Cerebellar nuclear complex (tissue), 1 donor: ENCODE measurements at places on chromosomes 7 and 10.

DNA sequence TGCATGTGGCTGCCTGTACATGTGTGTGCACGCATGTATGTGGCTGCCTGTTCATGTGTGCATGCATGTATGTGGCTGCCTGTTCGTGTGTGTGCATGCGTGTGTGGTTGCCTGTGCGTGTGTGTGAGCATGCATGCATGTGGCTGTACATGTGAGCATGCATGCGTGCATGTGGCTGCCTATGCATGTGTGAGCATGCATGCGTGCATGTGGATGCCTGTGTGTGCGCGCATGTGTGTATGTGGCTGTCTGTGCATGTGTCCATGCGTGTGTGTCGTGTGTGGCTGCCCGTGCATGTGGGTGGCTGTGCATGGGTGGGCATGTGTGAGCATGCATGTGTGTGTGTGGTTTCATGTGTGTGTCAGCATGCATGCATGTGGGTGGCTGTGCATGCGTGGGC, 218.3 kb downstream of the ELFN1 start:
- no peak for DNase-seq

GRCh38 chr7:44736896-44737295, 11.8 kb upstream of the ZMIZ2 start:
- no peak for DNase-seq

GRCh38 chr10:105605104-105605503, 964.0 kb downstream of the SORCS3 start:
- DNase-seq, result no peak

GRCh38 chr10:86197166-86197790, 169.3 kb downstream of the GRID1 start:
- no peak for DNase-seq

GRCh38 chr7:30148951-30149459, 14.2 kb downstream of the MTURN start:
- DNase-seq, result no peak

GRCh38 chr7:13107291-13107690, 419.9 kb downstream of the ARL4A start:
- no peak for DNase-seq

- DNase-seq, result no peak
These were observed 41.2 kb upstream of the C10orf71 start for GRCh38 chr10:49257626-49258349.

GRCh38 chr7:27420702-27421101, 178.1 kb downstream of the EVX1 start:
- DNase-seq, result no peak

- no peak for DNase-seq
These were observed 335.2 kb upstream of the C7orf33 start for GRCh38 chr7:148255333-148255732.

DNA sequence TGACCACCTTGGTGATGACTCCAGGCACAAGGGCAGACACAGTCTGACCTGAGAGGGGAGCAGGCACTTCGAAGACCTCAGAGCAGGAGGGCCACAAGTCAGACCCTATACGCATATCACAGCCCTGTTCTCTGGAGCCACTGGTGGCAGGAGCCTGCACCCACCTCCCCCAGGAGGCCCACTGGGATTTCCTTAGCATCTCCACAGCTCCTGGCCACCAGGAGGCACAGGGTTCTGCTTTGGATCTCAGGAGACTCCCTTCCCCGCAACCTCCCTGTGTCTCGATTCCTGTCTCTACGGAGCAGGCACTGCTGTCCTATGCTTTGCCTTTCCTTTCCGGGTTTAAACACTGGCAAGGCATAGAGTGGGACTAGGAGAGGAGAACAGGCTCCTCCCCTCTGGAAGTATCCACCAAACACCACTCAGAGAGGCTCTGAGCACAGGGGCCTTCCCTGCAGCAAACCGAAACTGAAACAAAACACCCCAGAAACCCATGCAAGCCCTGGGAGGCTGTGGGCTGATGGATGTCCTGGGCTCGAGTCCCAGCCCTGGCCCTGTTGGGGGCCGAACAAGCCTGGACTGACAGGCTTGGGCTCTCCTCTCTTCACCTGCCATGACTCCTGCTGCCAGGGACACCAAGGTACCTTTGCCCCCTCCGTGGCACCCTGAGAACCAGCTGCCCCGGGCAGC, 166.3 kb downstream of the NEURL1 start:
- DNase-seq, result peak; percentile 37

DNA sequence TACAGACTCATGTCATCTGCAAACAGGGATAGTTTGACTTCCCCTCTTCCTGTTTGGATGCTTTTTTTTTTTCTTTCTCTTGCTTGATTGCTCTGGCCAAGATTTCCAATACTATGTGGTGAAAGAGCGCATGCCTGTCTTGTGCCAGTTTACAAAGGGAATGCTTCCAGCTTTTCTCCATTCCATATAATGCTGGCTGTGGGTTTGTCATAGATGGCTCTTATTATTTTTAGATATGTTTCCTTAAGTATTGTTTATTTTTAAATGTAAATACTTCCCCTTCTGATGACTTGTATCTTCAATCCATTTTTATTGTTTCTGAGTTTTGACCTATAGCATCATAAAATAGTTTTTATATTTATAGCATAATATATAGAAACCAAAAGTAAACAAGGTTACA, 17.9 kb downstream of the FAM237B start:
- DNase-seq, result no peak

GRCh38 chr10:37490266-37490665, 364.9 kb downstream of the ANKRD30A start:
- DNase-seq, result no peak

DNA sequence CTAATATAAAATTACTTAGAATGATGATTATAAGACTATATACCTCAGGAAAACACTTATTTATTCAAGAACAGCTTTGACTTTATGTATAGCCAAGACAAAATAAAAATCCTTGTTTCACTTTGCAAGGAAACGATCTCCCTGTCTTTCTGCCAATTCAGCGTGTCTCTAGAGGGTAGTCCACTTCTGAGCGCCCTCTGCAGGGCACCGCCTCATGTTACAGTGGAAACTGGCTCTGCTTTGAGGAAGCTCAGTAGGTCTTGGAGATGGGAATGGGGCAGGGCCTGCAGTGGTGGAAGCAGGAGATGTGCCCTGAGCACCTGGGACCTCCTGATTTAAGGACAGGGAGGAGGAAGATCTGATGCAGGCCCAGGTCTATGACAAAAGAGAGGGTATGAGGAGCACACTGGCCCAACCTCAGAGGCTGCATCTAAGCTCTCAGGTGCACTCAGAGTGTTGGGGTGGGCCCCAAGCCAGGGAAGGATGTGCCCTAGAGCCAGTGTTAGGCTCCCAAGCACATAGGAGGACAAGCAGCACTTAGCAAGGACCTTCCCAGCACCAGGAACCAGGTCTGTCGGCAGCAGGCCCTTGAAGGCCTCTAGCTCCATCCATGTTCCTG, 481.0 kb downstream of the TNS3 start:
- DNase-seq, result no peak

GRCh38 chr7:48708635-48709034, 215.7 kb upstream of the CDC14C start:
- no peak for DNase-seq

DNA sequence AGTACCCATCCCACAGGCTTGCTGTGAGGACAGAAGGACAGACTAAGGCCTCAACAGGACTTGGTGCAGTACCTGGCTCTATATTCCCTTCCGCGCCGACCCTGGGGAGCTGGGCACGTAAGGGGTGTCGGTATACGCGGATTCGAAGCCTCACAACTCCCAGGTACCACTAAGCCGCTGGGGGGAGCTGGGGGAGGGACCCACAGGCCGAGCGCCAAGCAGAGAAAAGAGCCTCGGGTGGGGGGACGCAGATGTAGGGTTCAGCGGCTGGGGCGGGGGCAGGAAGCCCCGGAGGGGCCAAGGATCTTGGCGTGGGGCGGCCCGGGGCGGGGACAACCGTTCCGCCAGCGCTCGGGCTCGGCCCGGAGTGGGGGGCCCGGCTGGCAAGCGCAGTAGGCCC, 126.4 kb upstream of the ZNF746 start:
- no peak for DNase-seq

- DNase-seq, result peak; percentile 13
These were observed 36.4 kb downstream of the CUL1 start for GRCh38 chr7:148735141-148735540.

DNA sequence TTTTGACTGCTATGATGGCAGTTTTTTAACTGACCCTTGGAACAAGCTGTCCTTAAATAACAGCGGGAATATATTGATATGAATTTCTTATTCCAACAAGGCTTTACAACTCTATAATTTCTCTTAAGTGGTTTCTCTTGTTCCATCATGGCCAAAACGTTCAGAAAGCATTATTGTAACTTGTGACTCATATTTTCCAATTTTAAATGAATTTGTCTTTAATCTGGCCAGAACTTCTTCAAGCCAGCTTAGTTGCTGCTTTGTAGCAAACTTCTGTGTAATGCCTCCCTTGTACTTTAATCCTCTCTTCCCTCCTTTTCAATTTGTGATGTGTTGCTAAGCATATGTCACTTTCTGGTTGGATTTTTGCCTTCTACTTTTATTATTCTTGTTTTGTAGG, 271.9 kb downstream of the KIF20B start:
- DNase-seq, result no peak

- no peak for DNase-seq
These were observed 106.4 kb upstream of the GJD4 start for GRCh38 chr10:35498693-35499092.

DNA sequence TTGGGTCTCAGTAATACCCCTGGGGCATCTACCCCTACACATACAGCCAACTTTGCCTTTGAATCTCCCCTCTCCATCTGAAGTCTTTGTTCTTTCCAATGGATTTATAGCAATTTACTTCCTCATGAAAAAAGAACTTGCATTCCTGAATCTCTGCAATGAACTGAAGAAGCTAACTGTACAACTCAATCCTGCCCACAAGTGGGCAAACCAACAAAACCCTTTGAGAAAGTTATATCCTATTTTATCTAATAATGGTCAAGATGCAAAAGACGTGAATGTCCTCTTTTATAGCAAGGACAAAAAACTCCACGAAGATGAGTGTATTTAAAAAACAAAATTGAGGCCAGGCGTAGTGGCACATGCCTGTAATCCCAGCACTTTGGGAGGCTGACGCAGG, 991.3 kb downstream of the LRMDA start:
- no peak for DNase-seq

DNA sequence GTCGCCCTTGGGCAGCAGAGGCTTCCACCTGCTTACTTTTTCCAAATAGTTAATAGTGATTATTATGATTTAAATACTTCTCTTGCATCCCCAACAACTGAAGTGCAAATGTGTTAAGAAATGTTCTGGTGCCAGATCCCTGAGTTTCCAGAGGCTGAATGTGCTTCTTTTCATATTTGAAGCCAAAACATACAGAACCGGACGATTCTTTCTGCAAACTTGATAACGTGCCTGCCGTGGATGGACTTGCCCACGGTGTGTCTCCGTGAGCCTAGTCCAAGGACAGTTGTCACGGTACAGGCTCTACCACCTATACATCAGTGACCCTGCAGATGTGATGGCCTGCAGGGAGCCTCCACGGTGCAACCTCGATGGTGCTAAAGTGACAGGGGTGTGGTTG, 198.6 kb upstream of the LYZL2 start:
- no peak for DNase-seq

- no peak for DNase-seq
These were observed 48.2 kb downstream of the XPNPEP1 start for GRCh38 chr10:109875151-109875568.

DNA sequence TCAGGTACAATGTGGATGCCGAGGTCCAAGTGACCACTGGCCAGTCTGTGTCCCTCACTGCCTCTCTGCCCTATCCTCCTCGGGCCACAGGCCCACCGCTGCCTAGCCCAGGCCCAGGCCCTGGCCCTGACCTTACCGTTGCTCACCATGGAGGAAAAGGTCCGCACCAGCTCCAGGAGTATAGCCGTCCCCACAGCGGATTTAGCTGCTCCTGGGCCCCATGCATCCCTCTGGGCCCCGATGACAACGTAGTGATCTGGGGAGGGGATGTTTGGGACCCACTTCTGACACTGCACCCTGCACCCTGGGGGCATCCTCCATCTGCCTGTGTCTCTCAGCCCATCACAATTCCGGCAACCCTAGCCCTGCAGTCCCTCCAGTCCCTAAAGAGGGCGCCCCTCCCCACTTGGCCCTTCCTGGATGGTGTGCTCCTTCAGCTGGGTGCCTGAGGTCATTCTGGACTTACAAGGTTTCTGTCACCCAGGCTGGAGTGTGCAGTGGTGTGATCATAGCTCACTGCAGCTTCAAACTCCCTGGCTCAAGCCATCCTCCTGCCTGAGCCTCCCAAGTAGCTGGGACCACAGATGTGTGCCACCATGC, 12.1 kb downstream of the TFR2 start:
- no peak for DNase-seq

GRCh38 chr7:96578606-96579005, 131.0 kb downstream of the SEM1 start:
- DNase-seq, result no peak

GRCh38 chr10:96646751-96647166, 59.9 kb upstream of the TM9SF3 start:
- no peak for DNase-seq

DNA sequence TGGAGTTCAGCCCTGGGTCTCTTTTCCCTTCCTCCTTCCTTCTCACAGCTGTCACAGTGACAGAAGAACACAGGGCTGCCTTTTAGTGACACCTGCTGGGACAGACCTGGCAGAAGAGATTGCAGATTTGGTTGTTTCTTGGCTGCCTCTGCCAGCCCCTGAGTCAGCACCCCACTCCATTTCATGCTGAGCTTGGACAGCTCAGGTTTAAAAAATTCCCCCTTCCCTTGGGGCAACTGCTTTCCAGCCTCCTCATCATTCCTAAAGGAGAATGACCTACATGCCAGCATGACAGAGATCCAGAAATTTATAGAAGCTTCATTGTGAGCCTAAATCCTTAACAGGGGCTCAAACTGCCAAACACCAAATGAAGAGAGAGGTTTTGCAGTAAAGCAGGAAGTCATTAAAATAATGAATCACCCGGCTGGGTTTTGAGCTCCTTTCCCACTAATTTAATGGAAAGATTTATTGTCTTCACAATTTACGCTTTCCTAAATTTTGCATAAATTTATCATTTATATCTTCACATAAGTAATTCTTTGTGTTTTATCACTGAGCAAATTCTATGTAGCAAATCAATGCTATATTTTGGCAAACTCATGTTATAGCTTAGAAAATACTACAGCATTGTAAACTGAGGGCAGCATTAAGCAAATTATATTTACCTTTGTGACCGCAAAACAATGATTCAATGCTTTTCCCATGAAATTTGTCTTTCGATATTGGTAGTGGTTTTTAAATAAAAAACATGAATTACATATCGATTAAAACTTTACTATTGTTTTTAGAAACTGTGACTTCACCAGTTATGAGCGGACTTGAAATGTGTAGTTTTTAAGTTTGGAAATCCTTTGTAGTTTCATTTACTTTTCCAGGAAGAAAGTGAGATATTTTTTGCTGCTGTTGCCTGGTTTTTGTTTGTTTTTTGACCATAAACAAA, 399.5 kb upstream of the ANKRD30A start:
- DNase-seq, result no peak
